ENCODE measurements at places on chromosomes 11 and 22.

GRCh38 chr11:41190437-41191082 is 268.9 kb downstream of the LRRC4C start:
- no peak for DNase-seq

DNA sequence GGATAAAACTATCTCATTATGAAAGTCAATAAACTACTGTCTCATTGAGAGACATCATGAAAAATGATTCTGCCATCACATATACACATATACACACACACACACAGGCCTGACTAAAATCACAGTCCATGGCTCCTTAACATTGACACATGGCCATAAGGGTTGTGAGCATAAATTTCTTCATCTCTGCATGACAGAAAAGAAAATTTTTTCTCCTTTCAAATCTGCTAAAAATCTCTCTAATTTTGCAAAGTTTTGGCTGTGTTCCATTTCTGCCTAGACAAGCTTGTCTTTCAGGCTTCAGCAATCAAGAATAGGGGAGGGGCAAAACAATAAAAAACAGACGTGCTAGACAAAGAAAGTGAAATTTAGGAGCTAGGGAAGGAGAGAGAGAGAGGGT is 324.5 kb downstream of the LRRC4C start:
- no peak for DNase-seq

GRCh38 chr11:135061166-135061565 is 649.1 kb upstream of the B3GAT1 start:
- DNase-seq, result no peak

GRCh38 chr11:29127461-29127860 is 889.4 kb downstream of the KCNA4 start:
- no peak for DNase-seq

GRCh38 chr11:134643115-134644012 is 231.3 kb upstream of the B3GAT1 start:
- DNase-seq, result no peak

GRCh38 chr22:32058656-32059260 is 15.7 kb downstream of the SLC5A1 start:
- no peak for DNase-seq

GRCh38 chr22:35598396-35598710 is 18.8 kb downstream of the MB start:
- no peak for DNase-seq

DNA sequence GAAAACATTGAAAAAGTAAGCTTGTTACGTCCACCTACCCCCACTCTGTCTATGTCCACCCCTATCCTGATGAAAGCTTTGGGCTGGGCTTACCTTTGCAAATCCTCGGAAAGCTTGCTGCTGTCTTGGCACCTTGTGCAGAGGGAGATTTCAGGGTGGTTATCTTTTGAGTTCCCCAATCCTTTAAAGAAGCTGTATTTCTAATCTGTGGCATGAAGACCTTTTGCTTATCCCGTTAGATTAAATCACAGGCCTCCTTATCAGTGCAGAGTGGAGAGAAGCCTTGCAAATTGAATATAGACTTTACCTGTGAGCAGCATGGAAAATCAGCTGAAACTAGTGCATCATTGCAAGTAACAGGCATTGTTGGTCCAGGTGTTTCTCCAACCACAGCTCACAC is 580.6 kb upstream of the ANO5 start:
- no peak for DNase-seq

DNA sequence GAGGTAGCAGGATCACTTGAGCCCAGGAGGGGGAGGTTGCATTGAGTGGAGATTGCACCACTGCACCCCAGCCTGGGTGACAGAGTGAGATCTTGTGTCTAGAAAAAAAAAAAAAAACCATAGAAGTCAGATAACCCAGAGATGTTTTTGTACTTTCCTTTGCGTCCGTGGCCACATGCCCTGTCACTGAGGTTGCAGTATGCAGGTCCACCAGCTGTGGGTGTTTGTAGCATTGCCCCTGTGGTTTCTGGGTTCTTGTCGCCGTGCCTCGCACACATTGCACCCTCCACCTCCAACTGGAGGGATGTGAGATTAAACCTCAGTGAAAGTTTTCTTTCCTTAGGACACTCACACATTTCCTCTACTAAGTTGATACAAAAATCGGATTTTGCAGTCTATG is 70.3 kb downstream of the TNRC6B start:
- peak; percentile 58 for DNase-seq

- DNase-seq, result no peak
These were observed 173.2 kb downstream of the LARGE1 start for GRCh38 chr22:33747029-33747428.

GRCh38 chr11:123977731-123978347 is at the start of gene OR10S1:
OR10S1 (minus strand) TSS chr11:123977781; CDS start chr11:123977664, 117 bp downstream.
- DNase-seq, result no peak

DNA sequence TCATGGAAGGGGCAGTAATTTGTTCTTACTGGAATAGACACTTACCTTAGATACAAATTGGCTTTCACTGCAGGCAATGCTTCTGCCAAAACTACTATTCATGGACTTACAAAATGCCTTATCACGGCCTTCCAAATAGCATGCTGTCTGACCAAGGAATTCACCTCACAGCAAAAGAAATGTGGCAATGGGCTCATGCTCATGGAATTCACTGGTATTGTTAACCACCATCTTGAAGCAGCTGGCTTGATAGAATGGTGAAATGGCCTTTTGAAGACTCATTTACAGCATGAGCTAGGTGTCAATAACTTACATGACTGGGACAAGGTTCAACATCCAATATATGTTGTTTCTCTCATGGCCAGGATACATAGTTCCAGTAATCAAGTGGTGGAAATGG is 21.9 kb downstream of the OR5B21 start:
- DNase-seq, result no peak

DNA sequence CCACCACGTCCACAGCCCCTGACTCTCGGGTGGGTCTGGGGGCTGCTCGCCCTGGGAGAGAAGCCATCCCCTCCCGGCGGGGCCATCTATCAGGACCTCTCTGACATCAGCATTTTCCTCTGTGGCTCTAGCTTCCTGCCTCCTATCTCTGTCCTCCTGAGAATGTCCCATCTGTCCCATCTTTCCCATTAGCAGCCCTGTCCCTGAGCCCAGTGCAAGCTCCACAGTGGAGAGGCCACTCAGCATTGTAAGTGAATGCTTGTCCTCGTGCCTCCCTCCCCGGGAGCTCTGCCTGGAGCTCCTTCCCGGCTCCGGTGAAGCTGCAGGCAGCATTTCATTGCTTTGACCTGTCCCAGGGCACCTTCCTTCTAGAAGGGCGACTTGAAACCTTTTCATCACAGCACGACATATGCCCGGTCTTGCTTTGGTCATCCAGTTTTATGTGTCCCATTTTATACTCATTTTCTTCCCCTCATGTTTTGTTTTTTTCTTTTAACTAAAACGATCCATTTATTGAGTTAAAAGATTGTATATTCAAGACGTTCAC is 49.7 kb downstream of the RTN4R start:
- no peak for DNase-seq

DNA sequence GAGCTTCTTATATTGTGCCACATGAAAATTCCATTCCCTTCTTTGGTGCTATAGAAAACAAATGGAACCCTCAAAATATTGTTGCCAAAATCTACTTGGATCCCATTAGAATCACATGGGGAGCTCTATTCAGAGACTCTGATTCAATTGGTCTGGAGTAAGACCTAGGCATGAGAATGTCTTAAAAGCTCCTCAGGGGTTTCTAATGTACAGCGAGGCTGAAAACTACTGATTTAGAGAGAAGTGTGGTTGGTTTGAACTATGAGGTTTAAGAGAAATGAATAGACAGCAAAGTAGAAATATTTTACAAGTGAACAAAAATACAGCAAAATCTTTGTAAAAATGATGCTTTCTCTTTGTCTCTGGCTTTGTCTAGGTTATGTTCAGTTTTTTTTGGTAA is 514.7 kb downstream of the CNTN5 start:
- no peak for DNase-seq

GRCh38 chr11:121775276-121775675 is 322.5 kb upstream of the SORL1-AS1 start:
- no peak for DNase-seq

- no peak for DNase-seq
These were observed 174.0 kb downstream of the TBC1D22A start for GRCh38 chr22:46936378-46936903.

GRCh38 chr11:36976741-36977140 is 378.7 kb upstream of the RAG2 start:
- no peak for DNase-seq

DNA sequence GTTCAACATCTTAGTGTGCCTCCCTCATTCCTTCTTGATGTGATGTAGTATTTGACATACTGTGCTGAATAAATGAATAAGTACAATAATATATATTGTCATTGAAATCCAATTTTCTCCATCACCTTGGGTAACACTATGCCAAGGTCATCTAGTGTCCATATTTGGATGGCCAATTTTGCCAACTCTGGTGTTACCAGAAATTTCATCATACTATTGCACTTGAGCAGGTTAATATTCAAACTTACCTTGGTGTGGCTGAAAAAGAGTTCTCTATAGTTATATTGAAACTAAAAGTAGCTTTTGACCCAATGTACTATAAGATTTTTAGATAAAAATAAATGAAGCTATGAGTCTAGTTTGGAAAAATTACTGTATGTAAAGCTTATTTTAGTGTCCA is 98.2 kb upstream of the SLC6A5 start:
- no peak for DNase-seq

- no peak for DNase-seq
These were observed 3.8 kb upstream of the FDX1 start for GRCh38 chr11:110425751-110426545.

DNA sequence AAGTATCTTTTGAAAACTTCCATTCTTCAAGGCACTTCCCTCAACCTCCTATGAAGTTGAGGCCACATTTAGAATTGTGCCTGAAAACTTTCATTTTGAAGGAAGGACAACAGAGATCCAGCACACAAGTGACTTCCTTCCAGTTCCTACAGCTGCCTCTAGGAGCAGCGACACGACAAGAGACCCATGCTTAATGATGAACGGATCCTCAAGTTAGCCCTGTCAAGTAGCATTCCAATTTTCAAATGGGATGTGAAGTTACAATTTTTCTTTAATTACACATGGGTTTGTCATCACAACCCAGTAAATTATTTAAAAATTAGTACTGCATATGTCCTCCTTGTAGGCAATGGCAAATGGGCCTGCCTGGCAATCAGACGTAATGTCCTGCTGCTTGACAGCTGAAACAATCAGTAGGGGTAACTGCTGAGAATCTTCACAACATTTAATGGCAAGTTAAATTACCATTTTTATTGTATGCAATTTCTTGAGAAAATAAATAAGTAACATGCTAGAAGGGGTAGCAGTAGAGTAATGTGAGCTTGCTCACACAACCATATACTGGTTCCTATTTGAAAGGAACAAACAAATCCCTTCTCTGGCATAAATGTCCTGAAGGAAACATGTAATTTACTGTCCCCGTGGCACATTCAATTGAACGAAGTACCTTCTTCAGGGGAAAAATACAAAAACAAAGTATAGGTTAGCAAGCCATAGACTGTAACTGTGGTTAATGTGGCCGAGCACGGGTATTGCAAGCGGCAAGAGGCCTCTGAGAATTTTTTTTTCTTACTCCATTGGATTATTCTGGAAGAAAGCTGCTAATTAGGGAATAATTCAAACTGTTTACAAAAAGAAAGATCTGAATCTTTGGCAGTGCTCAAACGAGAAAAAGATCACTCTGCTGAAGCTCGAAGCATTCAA is 288.3 kb downstream of the CADM1 start:
- DNase-seq, result no peak

- no peak for DNase-seq
These were observed 1.1 kb upstream of the PHLDB1 start for GRCh38 chr11:118606157-118606843.

- no peak for DNase-seq
These were observed 76.7 kb downstream of the BMAL1 start for GRCh38 chr11:13354335-13354734.

- no peak for DNase-seq
These were observed 28.5 kb upstream of the OAF start for GRCh38 chr11:120182372-120182771.

DNA sequence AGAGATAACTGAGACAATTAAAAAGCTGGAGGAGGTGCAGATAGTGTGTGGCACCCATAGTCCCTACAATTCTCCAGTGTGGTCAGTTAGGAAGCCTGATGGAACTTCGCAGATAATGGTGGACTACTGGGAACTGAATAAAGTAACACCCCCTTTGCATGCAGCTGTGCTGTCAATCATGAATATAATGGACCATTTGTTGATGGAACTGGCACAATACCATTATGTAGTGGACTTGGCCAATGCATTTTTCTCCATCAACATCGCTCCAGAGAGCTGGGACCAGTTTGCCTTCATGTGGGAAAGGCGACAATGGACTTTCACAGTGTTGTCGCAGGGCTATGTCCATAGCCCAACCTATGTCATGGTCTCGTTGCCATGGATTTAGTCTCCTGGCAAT is 324.2 kb downstream of the TMEM135 start:
- DNase-seq, result no peak

DNA sequence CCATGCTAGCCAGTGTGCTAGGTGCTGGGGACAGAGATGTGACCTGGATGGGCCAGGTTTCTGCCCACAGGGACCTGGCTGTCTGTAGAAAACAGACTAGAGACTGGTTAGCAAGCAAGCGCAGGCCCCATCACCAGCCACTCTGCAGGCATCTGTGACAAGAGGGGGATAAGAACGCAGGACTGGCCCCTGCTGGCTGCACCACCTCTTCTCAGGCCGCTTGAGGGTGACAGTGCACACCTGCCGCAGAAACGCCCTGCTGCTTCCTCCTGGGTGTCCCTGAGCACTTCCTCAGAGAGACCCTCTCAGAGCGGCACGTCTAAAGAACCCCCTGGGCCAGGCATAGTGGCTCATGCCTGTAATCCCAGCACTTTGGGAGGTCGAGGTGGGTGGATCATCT is 5.9 kb upstream of the PICK1 start:
- no peak for DNase-seq

DNA sequence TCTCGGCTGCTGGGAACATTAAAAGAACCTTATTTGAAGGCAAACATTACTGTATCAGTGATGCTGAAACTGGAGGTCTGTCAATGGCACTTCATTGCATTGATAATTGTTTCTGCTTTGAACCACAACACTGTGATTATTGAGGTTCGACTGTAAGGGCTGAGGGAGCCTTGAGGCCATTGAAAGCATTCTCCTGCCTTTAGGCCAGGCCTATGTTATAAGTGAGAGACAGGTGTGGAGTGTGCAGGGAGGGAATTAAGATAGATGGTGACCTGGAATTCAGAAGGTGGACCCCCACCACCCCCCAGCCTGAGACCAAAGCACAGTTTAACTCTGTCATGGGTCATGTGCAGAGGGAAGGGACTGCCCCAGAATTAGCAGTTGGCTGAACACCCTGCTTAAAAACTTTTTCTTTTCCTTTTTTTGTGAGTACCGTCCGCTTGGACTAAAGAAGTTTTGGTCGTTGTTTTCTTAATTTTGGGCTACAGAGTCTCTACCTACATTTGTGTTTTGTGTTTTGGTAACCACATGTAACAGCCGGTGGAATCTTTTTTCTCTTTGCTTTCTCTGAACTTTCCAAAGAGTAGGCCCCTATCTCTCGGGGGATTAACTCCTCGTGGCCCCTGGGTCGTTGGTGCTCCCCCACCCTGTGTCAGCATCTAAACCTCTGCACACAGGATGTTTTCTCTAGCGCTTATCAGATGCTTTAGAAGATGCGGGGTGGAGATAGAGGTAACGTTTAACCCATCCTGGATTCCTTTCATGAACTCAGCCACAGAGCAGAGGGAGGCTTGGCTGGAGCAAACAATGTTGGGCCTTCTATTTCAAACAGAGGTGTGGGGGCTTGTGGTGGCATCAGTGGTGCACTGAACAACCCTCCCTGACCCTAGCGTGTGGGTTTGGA is 43.7 kb downstream of the ZBTB16 start:
- peak; percentile 7 for DNase-seq

GRCh38 chr22:49238181-49239141 is 589.2 kb downstream of the BRD1 start:
- DNase-seq, result no peak
